ENCODE measurements at places on chromosomes 16 and 17.

- no peak for DNase-seq
Measured at GRCh38 chr16:56781528-56781961, 51.6 kb downstream of the NUP93 start.

- no peak for DNase-seq
Measured at GRCh38 chr16:13425836-13426235, 494.1 kb upstream of the ERCC4 start.

- no peak for DNase-seq
Measured at GRCh38 chr16:77298418-77299360, 99.5 kb downstream of the SYCE1L start.

- no peak for DNase-seq
Measured at GRCh38 chr17:56030009-56030624, 123.2 kb upstream of the ANKFN1 start.

DNA sequence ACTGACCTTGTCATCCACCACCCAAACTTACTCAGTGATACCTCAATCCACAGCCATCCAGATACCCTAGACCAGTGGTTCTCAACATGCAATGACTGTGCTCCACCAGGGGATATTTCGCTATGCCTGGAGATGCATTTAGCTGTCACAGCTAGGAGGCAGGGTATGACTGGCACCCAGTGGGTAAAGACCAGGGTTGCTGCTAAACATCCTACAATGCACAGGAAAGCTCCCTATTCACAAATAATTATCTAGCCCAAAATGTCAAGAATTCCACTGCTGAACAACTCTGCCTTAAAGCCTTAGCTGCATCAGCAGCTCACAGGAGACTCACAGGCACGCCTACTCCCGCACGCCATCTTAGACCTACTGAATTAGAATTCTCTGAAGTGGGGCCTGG lies 212.6 kb downstream of the GRIN2A start:
- no peak for DNase-seq

GRCh38 chr17:42286411-42287221 lies 1.7 kb upstream of the STAT5A start:
- peak; percentile 45 for DNase-seq

GRCh38 chr17:17506893-17507464 lies 10.8 kb upstream of the RASD1 start:
- no peak for DNase-seq

DNA sequence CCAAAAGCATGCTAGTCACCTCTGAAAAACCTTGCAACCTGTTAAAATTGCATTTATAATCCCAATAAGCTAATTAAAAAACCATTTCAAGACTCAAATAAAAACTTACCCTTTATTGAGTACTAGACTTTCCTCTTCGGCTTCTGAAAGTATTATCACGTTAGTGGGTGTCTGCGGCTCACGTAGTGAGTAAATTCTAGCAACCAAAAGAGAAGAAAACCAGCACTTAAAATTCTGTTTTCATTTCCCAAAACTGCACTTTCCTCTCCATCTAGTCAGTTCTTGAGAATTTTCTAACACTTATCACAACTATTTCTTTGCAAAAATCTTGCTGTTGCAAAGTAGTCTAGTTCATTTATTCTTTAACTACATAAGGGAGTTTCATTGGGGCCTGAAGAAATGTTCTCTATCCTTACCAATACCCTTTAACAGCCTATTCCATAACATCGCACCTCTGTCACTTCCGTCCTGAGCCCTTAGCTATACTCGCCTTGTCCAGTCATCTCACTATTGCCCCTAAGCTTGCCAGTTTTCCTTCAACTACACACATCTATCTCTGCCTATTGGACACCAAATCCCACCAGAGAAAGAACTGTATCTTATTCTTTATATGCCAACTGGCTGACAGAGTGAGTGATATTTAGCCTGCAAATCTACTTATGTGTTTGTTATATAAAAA lies 8.7 kb downstream of the NUP88 start:
- DNase-seq, result no peak

DNA sequence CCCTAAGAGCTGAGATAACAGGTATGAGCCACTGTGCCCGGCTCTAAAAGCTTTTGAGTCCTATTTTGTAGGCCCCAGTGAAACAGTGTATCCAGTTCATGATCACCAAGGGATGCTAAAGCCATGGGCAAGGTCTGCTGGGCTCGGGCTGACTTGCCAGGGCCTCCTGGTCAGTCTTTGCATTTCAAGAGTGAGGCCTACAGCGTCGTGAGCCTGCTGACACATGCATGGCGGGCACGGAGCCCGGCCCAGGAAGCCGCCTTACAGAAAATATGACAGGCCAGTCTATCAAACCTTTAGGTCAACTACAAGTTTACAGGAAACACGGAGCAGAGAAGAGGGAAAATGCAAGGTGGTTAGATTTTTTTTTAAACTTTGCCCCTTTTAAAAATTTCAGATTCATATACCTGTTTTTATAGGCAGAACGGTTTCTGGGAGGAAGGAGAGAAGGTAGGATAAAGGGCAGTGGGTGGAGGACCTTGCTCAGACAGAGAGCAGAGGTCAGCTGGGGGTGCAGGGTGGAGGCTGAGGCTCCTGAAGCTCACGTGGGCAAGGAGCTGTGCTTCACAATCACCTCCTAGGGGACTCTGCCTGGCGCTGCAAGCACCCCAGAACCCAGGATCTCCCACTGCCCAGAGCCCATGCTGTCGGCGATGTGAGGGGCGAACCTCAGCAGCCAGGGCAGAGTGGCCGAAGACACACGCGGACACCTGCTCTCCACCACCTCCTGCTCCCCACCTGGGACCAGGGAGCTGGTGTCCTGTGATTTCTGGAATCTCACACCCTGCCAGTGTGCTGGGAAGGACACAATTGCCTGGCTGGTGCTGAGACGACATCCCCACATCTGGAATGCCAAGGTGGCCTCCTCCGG lies 21.3 kb downstream of the C16orf95 start:
- no peak for DNase-seq

- no peak for DNase-seq
Measured at GRCh38 chr17:80737106-80738019, 192.7 kb downstream of the RPTOR start.

All from left lobe of liver (tissue), 2 donors.